ENCODE measurements at places on chromosomes 11 and 22. TPM values are rescaled to one million over a fixed set of nuclear protein-coding genes. Genes with fewer than 3 reads are reported as not detected.

DNA sequence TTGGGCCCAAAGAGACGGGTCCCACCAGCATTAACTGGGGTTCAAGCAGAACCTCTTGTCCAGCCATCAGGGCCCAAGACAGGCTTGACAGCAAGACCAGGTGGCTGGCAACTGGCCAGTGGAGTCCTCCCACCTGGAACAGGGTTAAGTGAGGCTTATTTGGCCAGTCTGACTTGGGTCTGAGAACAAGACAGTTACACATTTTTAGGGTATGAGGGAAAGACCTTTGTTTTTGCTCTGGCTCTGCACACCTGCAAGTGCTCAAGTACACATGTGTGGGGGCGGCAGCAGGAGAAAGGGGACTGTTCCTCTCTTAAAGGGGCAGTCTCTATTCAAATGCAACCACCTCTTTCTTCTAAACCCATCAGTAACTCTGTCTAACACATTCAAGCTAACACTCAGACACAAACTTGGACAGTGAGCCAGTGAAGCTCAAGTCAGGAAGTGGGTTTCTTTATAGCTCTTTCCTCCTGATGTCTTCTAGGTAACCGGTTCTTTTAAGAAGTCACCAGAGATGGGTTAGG, 116.2 kb downstream of the ETS1 start:
- DNase-seq: no peak

DNA sequence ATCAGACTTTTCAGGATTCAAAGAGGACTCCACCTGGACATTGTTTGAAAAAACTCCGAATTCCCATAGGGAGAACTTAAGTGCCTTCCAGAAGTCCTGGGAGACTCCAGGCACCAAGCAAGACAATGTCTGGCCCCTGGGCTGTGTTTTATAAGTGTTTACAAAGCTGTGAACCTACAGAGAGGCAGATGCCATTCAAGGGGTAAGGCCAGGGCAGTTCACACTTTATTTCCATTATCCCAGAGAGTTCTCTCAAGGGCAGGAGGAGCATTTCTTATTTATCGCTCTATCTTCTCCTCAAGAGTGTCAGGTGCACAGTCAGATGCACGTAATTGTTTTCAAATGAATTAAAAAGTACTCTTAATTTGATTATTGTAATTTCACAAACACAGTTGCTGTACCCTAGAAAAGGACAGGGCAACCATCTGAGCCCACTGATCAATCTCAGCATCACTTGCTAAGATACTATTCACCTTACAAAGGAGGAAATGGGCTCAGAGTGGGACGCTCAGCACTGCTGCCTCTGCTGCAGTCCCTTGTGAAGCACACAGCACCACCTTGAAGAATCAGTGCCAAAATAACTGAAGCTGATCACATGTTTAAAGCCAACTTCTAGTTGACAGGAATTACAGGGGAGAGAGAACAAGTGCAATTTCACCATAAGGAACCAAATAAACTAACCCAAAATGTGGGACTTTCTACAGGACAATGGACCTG, 35.0 kb downstream of the RASSF10 start:
- DNase-seq: peak; percentile 54

GRCh38 chr11:76978239-76978638, 56.0 kb upstream of the B3GNT6 start:
- no peak for DNase-seq

The GGTLC3 gene
- total RNA-seq: not detected

GRCh38 chr22:45553351-45554039, 50.8 kb downstream of the FBLN1 start:
- DNase-seq: peak; percentile 76

- no peak for DNase-seq
These were observed 83.6 kb downstream of the ENTHD1 start for GRCh38 chr22:39809772-39810557.

The APOA4 gene
- total RNA-seq: not detected

DNA sequence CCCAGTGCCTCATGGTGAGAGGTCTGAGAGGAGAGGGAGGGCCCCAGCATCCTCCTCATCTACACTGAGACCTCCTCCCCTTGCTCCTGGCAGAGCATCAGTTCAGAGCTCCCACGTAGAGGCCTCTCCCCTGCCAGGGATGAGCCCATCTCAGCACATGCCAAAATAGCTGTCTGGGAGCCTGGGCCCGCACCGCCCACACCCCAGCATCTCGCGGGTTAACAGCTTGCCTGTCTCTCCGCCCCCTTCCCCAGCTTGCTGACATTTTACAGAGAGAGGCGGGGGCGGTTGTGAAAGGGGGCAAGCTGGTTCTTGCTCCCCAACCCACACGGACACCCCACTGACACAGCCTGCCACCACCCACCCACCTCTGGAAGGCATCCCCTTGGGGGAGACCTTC, 6.4 kb downstream of the DGKZ start:
- DNase-seq: no peak

GRCh38 chr11:44574610-44575287, 9.3 kb downstream of the CD82 start:
- no peak for DNase-seq

DNA sequence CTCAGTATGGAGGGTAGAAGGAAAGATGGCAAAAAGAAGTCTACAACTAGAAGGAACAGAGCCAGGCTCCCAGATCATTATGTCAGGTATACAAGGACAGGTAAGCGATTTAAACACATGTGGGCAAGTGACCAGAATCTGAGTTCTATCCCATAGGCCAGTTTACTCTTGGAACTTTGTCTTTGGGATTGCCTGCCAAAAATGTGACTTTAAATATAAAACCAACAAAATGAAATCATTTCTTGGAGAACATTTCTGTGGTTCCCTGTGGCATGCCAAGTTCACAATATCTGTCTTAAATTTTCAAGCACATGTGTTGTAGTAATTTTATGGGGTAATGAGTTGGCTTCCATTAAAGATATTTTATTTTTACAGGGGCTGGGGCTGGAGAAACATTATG, 141.0 kb downstream of the SLC17A6 start:
- no peak for DNase-seq

The RASGRP2 gene
- 3.5 TPM for total RNA-seq

GRCh38 chr22:32557444-32557843, 82.8 kb downstream of the FBXO7 start:
- DNase-seq: no peak

- no peak for DNase-seq
These were observed at the start of gene BTG4 for GRCh38 chr11:111512296-111513239. TSS of gene BTG4 (minus strand) at chr11:111512386. CDS start at chr11:111498776, 13,610 bp downstream.

Data from colonic mucosa (tissue), 4 donors.